Lung (tissue), 17 donors: ENCODE measurements at places on chromosomes 2 and 18. TPM values are rescaled to one million over a fixed set of nuclear protein-coding genes. Genes with fewer than 3 reads are reported as not detected.

DNA sequence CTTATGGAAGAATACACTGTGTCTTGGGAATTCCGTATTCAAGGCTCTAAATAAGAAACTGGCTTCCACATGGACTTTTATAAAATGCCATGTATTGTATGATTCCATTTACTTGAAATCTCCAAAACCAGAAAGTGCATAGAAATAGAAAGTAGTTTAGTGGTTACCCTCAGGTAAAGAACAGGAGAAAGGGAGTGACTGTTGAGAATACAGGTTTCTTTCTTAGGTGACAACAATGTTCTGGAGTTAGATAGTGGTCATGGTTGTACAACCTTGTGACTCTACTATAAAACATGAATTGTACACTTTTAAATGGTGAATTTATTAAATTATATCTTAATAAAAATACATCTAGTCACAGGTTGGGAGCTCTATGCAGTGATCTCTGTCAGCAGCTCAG, 481.8 kb downstream of the SPAG16 start:
- H3K27me3 ChIP-seq = no peaks in the 10 kb centered on the region
- no peaks in the 10 kb centered on the region for H3K4me1 ChIP-seq
- no peak for DNase-seq
- H3K27ac ChIP-seq = no peak overlapping the region
- H3K4me3 ChIP-seq = no peak overlapping the region

- peaks cover 4% of the 10 kb centered on the region for H3K4me1 ChIP-seq
- no peak overlapping the region for H3K27ac ChIP-seq
- DNase-seq = peak; percentile 88
- H3K4me3 ChIP-seq = no peak overlapping the region
These were observed 509.6 kb upstream of the TCF4 start for GRCh38 chr18:56097621-56098020.

DNA sequence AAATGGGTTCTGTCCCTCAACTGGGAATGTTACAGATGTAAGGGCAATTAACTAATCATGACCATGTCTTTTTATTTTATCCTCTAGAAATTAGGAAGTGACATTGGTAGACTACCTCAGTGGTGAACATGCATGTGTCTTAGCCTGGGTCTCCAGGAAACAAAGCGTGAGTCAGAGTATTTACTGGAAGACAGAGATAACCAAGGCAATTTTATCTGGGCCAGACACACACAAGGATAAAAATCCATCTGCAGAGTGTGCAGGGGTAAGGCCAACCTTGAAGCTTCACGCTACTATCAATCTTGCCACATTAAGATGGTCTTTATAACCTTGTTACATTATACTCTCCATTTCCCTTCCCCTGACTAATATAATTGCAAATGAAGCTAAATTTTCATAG, 487.5 kb downstream of the SUCLG1 start:
- DNase-seq = no peak
- no peak overlapping the region for H3K4me3 ChIP-seq
- H3K27me3 ChIP-seq = no peaks in the 10 kb centered on the region

DNA sequence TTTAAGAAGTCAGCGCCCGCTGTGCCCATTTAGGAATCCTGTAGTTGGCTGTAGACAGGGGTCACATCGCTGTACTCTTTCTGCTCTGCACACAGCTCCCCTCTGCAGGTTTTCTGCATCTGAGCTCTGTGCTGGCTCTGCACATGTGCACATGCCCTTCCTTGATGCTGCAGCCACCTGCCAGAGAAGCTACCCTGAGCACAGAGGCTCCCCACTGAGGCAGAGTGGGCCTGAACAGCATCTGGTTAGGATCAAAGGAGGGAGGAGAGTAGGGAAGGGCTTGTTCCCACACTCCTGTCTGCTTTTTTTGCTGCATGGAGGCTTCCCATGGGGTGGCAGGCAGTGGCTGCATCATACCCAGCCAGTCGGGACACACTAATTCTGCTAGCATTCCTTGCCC, 238.9 kb downstream of the FHOD3 start:
- H3K4me3 ChIP-seq = no peak overlapping the region
- DNase-seq = no peak
- H3K36me3 ChIP-seq = no peaks in the 10 kb centered on the region
- no peaks in the 10 kb centered on the region for H3K4me1 ChIP-seq
- no peaks in the 10 kb centered on the region for H3K27me3 ChIP-seq
- no peak overlapping the region for H3K27ac ChIP-seq

GRCh38 chr2:220188031-220188430, 560.6 kb downstream of the SLC4A3 start:
- H3K36me3 ChIP-seq = no peaks in the 10 kb centered on the region
- no peak overlapping the region for H3K27ac ChIP-seq
- no peak for DNase-seq
- no peaks in the 10 kb centered on the region for H3K4me1 ChIP-seq
- H3K27me3 ChIP-seq = no peaks in the 10 kb centered on the region
- H3K4me3 ChIP-seq = no peak overlapping the region

DNA sequence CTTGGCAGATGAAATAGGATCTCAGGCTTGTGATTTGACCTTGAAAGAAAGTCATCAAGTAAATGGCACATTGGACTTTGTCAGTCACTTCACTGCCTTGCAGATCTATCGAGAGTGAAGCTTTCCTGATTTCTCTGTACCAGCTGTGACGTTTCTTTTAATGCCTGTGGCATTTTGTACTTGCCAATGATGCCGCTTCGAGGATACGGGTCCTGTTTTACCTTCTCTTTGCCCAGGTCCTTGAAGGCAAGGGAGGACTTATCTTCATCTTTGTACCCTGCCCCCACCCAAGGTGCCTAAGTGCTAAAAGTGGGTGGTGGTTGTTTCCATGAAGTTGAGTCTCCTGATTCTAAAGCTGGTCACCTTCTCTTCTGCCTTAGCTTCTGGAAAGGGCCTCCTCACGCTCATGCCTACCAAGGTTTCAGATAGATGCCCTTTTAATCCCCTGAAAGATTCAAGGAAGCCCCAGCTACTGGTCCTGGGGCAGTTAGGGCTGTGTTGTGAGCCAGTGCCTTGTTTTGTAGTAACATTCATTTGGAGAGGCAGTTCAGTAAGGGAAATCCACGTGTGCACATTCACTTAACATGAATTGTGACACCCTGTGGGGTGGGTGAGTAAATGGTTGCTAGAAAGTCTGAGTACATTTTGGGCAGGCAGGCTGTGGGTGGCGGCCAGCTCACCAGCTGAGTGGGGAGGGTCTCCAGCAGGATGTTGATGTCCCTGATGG, 6.1 kb downstream of the LBH start:
- no peak for DNase-seq
- H3K36me3 ChIP-seq = no peaks in the 10 kb centered on the region
- H3K4me1 ChIP-seq = peaks cover 11% of the 10 kb centered on the region
- no peak overlapping the region for H3K4me3 ChIP-seq

DNA sequence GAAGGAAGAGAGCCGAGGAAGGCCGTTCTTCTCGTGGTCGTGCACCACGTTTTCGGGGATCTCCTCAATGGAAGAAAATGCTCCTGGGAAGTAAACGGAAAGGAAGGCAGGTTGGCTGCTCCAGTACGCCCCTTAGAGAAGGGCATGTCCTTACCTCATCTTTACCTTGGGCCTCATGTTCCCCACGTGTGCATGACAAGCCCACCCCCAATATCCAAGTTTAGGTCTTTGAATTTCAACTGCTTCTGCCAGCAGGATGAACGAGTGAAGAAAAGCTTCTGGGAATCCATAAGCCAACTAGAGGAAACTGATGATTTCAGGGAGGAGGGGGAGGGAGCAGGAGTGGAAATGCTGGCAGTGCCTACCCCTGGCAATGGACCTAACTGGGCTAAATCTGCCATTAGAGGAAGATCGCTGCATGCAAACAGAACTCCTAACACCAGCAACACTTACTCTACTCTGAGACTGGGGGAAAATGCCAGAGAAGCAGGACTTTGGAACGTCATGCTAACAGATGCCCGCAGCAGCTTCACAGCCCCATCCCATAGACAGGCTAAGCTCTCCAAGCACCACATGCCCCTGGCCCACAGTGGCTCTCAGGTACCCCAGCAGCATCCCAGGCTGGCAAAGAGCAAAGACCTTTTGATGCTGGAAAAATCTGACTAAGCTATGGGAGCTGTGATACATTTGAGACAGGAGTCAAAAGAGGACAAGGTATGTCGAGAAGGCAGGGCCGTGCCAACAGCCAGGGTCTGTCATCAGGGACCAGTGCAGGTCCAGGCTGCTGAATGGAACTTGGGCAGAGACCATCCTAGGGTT, 21.7 kb downstream of the CHST10 start:
- H3K4me1 ChIP-seq = no peaks in the 10 kb centered on the region
- H3K27ac ChIP-seq = no peak overlapping the region
- H3K4me3 ChIP-seq = no peak overlapping the region
- no peaks in the 10 kb centered on the region for H3K36me3 ChIP-seq
- H3K27me3 ChIP-seq = no peaks in the 10 kb centered on the region

DNA sequence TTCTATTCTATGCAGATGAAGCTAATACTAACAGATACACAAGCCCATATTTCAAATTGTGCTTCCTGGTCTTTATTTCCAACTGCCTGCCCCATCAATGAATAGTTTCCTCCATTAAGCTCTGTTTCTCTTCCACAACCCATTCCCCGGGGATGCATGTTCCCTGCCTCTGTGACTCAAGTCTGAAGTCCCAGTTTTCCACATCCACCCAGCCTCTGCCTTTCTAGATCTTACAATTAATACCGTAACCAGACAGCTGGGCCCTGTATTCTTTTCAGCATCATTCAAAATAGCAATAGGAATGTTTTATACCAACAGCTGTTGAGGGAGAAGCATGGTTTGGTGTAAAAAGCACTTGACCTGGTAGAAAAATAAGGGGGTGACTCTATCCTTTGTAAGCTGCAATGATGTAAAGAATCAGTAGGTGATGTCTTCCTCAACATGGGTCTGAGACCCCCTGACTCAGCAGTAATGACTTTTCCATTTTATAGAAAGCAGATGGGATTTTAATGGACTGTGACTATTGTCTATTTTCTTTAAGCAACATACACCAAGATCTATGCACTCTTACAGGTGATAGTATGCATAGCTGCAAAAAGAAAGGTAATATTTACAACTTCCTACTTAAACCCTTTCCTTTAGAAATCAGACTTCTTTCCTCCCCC, 46.1 kb upstream of the DAPL1 start:
- H3K4me3 ChIP-seq = no peak overlapping the region
- no peaks in the 10 kb centered on the region for H3K36me3 ChIP-seq
- peaks cover 4% of the 10 kb centered on the region for H3K4me1 ChIP-seq
- DNase-seq = no peak
- H3K27ac ChIP-seq = no peak overlapping the region

DNA sequence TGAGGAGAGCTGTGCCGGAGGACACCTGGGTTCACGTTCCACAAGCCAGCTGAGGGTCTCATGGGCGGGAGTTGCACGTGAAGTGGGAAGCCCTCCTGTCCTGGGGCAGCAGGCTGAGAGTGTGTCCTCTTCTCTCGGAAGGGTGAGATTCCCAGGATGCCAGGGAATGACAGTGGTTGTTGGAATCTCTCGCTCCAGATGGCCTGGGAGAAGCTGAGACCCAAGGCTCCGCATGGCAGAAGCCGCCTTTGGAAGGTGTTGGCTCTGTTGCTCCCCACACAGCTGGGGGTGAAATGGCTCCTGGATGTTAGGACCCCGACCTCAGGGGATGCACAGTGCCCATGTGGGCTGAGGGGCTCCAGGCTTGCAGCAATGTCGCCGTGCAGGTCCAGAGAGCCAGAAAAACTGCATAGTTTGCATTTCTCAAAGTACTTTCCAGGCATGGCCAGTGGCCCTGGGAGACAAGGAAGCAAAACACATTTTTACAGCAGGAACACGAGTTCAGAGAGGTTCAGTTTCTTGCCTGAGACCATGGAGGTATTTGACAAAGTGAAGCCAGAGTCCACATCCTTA, 153.4 kb downstream of the TMEM18 start:
- DNase-seq = peak; percentile 41
- no peaks in the 10 kb centered on the region for H3K36me3 ChIP-seq
- H3K4me1 ChIP-seq = peaks cover 4% of the 10 kb centered on the region
- H3K27ac ChIP-seq = no peak overlapping the region
- no peaks in the 10 kb centered on the region for H3K27me3 ChIP-seq

- no peaks in the 10 kb centered on the region for H3K27me3 ChIP-seq
- H3K36me3 ChIP-seq = no peaks in the 10 kb centered on the region
- no peak overlapping the region for H3K4me3 ChIP-seq
- no peak for DNase-seq
- no peaks in the 10 kb centered on the region for H3K4me1 ChIP-seq
- no peak overlapping the region for H3K27ac ChIP-seq
These were observed 236.7 kb downstream of the TMX3 start for GRCh38 chr18:68478246-68478645.

DNA sequence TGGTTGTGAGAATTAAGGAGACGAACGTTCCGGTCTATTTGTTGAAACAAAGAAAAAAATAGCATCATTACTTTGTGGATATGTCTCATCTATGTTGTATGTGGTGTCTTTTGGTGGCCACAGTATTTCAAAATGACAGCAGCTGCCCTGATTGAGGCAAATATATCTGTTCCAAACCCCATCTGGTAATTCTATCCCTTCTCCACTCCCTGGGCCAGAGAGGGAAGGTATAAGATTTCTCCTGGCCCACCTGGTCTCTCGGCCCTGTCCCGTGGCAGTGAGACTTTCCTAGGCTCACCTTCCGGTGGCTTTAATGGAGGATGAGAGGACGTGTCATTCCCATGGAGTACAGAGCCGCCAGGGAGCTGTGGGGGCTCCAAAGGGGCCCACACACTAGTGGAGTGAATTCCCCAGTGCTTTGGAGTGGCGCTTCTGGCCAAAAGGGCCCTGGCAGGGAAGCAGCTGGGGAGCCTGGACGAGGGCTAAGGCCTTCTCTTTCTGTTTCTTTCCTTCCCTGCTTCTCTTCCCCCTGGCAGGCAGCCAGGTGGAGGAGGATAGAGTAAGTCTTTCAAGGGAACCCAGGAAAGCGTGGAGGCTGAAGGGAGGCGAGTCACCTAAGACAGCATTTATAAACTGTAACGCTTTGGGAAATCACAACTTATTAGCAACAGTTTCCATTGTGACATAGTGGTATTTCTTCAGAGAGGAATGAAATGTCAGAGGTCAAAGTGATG, 5.6 kb downstream of the FOSL2 start:
- peaks cover 8% of the 10 kb centered on the region for H3K36me3 ChIP-seq
- H3K27me3 ChIP-seq = no peaks in the 10 kb centered on the region
- DNase-seq = no peak
- H3K4me3 ChIP-seq = no peak overlapping the region
- peak overlapping the region; percentile 64 for H3K27ac ChIP-seq
- peaks cover 36% of the 10 kb centered on the region for H3K4me1 ChIP-seq

DNA sequence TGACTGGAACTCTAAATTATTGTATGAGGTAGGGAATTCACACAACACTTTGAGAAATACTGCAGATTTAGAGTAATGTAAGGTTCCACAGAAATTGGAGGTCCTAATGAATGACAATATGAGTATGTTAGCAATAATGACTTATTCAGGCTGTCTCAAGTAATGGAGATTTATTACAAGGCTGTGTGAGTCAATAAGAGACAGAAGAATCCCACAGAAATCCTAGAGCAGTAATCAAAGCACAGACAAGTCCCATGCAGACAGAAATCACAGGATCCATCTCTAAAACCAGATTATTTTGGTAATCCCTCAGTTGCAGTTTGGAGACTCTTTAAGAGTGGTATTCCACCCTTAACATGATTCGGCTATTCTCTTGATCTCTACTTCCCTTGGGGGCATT, 83.6 kb downstream of the FAM161A start:
- H3K4me3 ChIP-seq = no peak overlapping the region
- H3K4me1 ChIP-seq = no peaks in the 10 kb centered on the region
- H3K27ac ChIP-seq = no peak overlapping the region
- DNase-seq = no peak

- no peak for DNase-seq
- H3K27ac ChIP-seq = no peak overlapping the region
- H3K27me3 ChIP-seq = no peaks in the 10 kb centered on the region
- H3K4me1 ChIP-seq = no peaks in the 10 kb centered on the region
- no peaks in the 10 kb centered on the region for H3K36me3 ChIP-seq
These were observed 653.8 kb downstream of the BCL11A start for GRCh38 chr2:59899692-59900091.

CD207 gene
- 0.86 TPM for total RNA-seq

UGT1A9 gene
- not detected for total RNA-seq

RGPD4 gene
- not detected for total RNA-seq

TMEM178A gene
- 4.0 TPM for total RNA-seq

PAX8 gene
- total RNA-seq = 5.9 TPM

LOXL3 gene
- total RNA-seq = 5.9 TPM
